ENCODE measurements at places on chromosomes 5 and 9.

- DNase-seq: no peak
These were observed 184.0 kb downstream of the SEMA5A start for GRCh38 chr5:9361835-9362234.

- DNase-seq: peak; percentile 75
These were observed 24.5 kb downstream of the PTGES2 start for GRCh38 chr9:128102861-128103588.

DNA sequence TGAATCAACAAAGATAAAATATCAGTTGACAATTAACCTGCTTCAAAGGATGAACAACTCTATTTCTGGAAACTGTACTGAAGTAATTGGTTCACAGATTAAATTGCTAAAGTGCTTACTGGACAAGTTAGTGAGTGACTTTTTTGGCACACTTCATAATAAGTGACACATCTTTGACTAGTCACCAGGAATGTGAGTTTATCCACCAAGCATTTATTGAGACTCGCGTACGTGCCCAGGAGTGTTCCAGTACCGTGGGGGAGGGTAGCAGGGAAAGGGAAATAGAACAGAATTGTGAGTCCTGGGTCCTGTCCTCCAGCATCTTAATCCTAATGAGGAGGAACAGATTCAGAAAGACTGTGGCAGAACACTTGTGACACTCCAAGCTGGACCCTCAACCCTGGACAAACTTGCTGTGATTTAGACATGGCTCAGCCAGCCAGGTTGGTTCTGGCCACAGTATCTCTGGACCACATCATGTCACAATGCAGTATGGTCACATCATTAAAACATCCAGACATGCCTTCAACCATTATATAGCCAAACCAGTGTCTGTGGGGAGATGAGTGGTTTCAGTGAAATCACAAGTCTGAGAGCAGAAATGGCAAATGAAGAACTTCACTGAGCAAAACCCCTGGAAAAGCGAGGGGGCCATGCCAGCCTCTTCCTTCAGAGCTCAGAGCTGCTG is 623.1 kb downstream of the BNC2 start:
- DNase-seq: no peak

DNA sequence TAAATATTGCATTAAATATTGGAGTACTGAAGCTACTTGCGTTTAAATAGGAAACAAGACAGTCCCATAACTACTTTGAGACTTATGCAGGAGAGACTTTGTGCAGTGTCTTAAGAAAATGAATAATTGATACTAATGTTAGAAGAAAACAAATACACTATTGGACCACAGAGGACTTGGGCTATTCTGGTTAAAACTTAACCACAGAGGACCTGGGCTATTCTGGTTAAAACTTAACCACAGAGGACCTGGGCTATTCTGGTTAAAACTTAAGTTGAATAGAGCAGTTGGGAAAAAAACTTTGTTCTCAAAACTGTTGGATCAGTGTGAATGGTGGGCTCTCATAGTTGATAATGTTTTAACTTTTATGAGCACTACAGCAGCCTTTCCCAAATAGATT is 141.7 kb downstream of the WDR70 start:
- DNase-seq: no peak

DNA sequence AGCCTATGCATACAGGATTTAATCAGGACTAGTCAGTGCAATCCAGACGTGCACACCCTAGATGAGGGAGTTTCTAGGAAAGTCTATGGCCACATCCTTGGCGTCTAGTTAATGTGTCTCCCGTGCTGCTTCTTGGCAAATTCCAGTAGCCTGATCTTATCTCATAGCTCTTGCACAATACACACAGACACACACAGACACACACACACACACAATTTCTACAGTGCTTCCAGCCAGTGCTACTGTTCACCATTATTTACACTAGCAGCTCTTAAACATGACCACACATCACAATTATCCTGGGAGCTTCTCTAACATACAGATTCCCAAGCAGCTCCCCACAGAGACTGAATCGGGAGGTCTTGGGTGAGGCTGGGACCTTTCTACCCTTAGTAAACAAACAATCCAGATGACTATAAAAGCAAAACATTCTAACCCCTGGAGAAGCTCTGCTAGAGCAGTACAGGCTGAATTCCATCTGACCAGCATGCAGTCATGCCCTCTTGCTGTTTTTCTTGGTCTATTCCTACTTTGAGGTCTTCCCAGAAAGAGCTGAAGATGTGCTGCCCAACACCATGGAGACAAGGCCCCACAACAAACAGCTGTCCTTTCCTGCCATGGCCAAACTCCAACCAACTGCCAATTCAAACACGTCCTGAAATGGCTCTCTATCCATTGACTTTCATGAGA is 236.6 kb downstream of the DEPDC1B start:
- DNase-seq: no peak

- DNase-seq: no peak
These were observed 39.9 kb downstream of the ERP44 start for GRCh38 chr9:100058699-100059579.

GRCh38 chr5:97458851-97459250 is 275.8 kb upstream of the RIOK2 start:
- no peak for DNase-seq

GRCh38 chr5:52661903-52662595 is 125.7 kb upstream of the ITGA1 start:
- no peak for DNase-seq

GRCh38 chr5:68343421-68343826 is 127.9 kb downstream of the PIK3R1 start:
- no peak for DNase-seq

DNA sequence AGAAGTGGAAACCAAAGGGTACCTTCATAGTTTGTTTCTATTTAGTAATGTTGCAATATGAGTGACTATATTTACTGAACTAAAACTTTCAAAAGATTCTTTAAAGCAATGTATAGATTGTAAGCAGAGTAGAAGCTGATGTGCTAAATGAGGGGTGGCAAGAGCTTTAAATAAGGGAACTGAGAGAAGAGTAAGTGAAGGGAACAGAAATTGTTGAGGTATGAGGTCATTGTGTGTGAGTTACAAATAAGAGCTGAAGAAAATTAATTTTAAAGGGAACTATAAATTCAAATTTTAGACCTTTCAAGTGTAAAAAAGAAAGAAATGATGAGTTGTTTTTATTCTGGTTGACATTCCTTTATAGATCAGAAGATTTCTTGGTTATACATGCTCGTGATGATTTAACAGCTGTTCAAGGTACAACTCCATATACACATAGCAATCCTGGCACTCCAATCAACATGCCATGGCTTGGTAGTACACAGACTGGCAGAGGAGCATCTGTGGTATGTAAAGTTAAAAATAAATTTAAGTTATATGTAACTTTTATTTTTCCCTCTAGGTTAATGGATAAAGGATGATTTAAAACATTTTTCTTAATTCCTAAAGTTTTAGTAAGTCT is 135.1 kb upstream of the TNFAIP8 start:
- no peak for DNase-seq

- DNase-seq: no peak
These were observed 62.7 kb upstream of the RXRA start for GRCh38 chr9:134263596-134263995.

GRCh38 chr5:11801061-11801460 is 103.2 kb downstream of the CTNND2 start:
- DNase-seq: no peak

- DNase-seq: no peak
These were observed 13.9 kb upstream of the GPX8 start for GRCh38 chr5:55146080-55146479.

DNA sequence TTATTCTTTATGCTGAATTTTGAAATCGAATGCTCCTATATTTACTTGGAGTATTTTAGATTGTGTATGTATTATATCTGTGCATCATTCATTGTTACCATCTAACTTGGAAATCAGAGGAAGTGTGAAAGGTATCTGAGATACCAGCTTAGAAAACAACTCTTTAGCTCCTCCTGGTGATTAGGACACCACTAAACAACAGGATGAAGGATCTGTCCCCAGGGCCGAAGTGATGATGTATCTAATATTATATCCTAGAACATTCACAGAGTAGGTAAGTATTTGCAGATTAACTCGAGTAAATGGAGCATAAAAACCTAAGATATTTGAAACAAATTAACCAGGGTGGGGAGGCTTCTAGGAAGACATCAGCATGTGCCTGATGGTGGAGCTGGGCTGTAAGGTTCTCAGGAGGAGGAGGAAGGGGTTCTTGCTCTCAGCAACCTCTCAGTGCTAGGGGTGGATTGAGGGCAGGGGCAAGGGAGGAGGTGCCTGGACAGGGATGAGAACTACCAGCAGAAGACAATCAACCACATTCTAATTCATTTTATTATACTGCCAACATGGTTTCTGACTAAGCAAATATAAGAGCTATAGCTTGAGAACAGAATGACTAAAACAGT is 2.6 kb upstream of the NFIL3 start:
- DNase-seq: no peak

GRCh38 chr5:68378204-68378820 is 162.8 kb downstream of the PIK3R1 start:
- DNase-seq: no peak

DNA sequence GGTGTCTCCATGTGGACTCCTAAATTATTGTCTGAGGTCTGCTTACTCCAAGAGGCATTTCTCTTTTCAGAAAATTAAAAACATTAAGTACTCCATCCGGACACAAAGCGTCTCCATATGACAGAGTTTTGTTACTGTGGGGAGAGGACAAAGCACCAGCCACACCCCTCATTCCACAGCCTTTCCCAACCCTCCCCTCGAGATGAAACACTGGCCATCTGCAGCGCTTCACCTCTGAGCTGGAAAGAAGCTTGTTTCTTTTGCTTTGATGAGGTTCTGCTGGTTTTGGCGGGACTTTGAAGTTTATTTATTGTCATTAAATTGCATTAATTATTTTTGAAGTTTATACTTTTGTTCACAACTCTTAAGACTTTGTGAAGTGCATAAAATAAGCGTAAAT is 27.6 kb upstream of the NKD2 start:
- DNase-seq: no peak

- no peak for DNase-seq
These were observed 17.4 kb downstream of the FYB1 start for GRCh38 chr5:39201781-39202596.

- DNase-seq: no peak
These were observed 1.3 kb downstream of the TNFSF15 start for GRCh38 chr9:114804505-114804904.

DNA sequence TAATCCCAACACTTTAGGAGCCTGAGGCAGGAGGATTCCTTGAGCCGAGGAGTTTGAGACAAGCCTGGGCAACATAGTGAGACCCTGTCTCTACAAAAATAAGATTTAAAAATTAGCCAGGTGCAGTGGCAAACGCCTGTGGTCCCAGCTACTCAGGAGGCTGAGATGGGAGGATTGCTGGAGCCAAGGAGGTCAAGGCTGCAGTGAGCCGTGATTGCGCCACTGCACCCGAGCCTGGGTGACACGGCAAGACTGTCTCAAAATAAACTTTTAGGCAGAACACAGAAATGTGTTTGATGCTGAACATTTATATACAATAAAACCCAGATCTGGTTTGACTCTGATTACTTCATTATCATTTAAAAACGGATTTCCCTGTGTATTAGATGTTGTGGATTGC is 4.9 kb downstream of the ENTR1 start:
- no peak for DNase-seq

DNA sequence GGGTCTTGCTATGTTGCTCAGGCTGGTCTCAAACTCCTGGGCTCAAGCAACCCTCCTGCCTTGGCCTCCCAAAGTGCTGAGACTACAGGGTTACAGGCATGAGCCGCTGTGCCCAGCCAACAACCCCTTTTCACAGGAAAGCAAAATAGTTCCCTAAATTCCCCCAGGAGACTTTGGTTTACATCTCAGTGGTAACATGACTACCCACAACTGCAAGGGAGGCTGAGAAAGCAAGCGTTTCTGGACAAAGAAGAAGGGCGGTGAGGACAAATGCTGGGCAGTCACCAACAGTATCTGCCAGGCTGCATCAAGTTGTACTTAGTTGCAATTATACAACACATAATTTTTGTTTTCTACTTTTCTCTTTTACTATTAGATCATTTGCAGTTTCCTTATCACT is 7.4 kb upstream of the ADGRD2 start:
- peak; percentile 36 for DNase-seq

DNA sequence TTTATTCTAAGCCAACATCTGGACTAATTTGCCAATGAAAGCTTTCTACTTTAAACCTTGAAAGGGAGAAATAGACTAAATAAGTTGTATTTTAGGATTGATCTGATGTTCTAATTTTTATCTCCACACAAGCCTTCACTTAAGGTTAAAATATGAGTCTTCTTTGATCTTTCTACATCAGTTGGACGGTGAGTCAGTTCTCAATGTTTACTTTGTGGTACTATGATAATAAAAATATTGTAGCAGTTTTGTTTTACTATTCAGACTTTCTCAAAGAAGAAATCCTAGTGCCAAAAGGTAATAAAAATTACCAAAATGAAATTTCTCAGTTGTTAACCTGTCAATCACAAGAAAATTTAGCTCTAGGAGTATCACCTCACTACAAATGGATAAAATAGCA is 203.5 kb upstream of the RGMB start:
- no peak for DNase-seq

GRCh38 chr5:139414581-139415130 is 10.8 kb upstream of the SPATA24 start:
- DNase-seq: no peak

DNA sequence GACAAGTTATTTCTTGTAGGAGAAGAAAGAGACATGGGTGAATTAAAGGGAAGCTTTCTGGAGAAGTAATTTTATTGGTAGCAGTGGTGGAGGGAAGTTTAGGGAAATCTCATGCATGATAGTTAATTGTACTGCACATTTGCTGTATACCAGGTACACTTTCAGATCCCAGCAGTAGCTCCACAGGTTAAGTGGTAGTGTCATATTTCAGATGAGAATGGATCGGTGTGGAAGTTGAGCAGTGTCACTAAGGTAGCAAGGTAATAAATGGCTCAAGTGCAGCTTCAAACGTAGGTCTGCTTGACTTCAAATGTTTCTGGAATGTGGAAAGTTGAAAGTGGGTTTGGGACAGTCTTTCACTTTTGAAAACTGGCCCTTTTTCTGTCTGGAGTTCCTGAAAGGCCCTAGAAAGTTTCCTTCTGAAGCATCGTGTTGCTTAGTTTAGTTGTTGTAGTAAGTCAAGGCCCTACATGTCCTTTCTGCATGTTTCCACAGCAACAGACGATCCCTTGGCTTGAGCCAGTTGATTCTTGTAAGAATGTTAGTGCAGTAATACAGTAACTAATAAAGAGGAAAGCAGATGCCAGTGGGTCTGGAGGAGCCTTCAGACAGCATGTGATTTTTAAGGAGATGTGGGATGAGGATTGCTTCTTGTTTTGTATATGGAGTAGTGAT is 3.7 kb downstream of the CLTA start:
- DNase-seq: no peak

DNA sequence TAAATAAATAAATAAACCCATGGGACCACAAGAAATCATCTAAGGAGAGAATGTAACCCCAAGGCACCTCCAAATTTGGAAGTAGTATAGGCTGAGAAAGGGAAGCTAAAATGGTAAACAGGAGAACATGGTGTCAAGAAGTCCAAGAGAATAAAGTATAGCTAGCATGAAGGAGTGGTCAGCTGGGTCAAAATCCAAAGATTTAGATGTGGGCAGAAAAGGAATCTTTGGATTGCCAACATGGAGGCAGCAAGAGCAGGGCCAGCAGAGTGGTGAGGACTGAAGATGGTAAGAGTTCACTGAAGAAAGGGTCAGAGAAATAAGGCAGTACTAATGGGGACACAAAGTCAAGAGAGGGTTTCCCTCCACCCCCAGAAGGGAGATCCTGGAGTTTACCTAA is 53.0 kb downstream of the TSSK1B start:
- DNase-seq: no peak
